ENCODE measurements at places on chromosomes 1 and 21.

- DNase-seq = no peak
Measured at GRCh38 chr1:242448910-242449645, 75.4 kb downstream of the PLD5 start.

GRCh38 chr21:41568606-41569385 is 60.8 kb upstream of the TMPRSS2 start:
- DNase-seq = no peak

DNA sequence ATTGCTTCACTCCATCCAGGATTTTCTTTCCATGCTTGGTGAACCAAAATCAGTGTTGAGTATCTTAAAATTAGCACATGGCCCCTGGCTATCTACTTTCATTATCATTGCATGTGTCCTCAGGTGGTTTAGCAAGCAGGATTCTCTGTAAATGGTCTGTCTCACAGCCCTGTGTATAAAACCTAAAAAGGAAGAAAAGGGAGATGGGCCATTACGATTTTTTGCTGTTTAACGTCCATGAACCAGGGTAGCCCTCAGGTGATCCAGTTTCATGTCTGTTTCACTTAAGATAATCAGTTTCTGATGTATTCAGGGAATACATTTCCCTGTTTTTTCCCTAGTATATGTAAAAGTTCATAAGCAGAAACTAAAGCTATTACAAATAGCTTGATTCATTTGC is 238.2 kb downstream of the NFIA start:
- DNase-seq = no peak

DNA sequence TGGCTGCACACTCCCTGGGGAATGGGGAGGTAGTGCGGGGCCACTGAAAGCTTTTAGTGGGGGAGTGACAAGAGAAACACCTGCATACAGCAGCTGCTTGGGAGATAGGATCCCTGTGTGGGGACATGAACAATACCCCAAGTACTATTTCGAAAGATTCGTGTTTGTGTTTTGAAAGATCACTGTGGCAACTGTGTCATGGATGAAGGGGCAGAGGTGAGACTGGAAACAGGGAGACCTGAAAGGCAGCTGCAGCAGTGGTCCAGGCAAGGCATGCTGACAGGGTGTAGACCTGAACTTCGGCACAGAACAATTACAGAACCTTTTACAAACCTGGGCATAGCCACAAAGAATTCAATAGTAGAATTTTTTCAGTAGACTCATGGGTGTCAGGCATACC is 32.9 kb downstream of the TENT5C start:
- DNase-seq = no peak

- DNase-seq = no peak
Measured at GRCh38 chr1:213264531-213264930, 213.5 kb downstream of the RPS6KC1 start.

- no peak for DNase-seq
Measured at GRCh38 chr1:158458263-158458662, 3.4 kb upstream of the OR10K1 start.

GRCh38 chr21:32940079-32941014 is 85.4 kb upstream of the OLIG2 start:
- DNase-seq = peak; percentile 57

DNA sequence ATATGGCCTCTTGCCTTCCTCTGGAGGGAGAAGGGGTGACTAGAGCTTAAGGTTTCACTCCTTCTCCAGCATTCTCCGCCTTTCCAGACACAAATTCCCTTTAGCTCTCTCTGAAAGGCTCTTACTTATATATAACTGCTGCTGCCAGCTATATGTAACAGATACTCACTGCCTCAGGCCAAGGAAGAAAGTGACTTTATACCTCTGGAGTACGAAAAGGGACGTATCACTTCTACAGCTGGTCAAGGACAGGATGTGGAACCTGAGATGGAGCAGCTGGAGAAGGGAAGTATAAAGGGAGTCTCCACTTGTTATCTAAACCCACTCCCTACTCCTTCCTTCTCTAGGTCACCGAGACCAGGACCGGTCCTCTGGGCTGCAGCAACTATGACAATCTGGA is 102.4 kb downstream of the BRINP2 start:
- no peak for DNase-seq

DNA sequence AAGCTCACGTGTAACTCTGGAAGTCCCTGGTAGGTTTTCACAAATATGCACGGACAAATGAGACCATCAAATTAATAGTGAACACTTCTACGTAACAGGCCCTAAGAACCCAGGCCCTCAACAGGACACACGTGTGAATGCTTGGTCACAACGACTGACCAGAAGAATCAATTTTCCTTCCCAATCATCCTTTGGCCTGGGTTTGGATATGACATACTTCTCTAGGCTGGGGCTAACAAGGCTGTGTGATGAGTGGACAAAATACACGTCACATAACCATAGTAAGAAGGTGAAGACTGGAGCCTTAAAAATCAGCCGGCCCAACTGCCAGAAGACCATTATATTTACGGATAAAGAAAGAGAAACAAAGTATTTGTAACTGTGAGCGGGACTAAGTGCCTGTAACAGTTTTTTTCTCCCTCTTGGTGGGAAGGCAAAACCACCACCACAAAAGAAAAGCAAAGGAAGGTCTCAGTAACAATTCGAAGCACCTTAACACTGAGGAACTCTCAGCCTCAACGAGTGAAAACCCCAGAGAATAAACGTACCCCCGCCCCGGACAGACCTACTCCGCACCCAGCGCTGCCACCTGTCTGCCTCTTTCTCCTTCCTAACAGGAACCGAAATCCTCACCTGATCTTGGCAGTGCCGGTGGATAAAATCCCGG is 450 bp downstream of the SDE2 start:
- DNase-seq = no peak

GRCh38 chr1:98550076-98550475 is 111.4 kb upstream of the SNX7 start:
- DNase-seq = no peak

- DNase-seq = peak; percentile 66
Measured at GRCh38 chr1:205285381-205286101, 36.0 kb downstream of the NUAK2 start.

DNA sequence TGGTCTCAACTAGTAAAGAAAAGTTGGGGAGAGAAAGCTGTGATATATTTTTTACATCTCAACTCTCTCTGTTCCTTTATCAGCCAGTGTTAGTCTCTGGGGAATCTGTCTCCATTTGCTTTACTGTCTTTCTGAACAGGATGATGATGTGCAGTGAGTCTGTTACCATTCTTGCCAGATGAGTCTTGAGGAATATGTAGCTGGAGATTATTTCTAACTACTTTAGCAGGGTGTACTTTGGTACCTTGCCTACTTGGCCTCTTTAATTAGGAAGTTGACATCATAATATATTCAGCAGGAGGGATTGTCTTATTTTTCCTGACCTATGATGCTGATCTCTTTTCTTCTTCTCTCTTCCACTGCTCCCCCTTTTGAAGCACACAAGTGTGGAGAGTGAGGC is 15.7 kb upstream of the HAX1 start:
- DNase-seq = no peak
